ENCODE measurements at places on chromosomes 3 and 15.

DNA sequence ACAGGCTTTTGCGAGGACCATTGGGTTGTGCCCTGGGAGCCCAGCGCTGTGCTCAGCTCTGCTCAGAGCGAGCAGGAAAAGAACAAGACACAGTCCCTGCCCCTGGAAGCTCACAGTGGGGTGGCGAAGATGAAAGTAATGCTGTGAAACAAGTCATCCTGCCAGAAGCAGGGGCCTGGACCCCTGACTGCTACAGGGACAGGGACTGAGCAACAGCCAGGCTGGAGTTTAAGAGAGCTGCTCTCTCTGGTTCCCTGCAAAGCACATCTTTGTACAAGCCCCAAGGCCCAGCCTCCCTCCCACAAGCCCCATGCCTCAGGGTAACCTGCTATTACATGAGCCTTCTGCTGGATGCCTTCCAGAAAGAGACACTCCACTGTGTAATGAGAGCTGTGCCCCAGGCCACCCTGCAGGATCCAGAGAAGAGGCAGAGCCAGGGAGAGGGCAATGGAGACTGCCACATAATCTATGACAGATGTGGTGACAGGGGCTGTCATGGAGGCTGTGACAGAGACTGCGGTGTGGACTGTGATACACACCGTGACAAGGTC is 7.1 kb upstream of the HCN4 start:
- DNase-seq = no peak

DNA sequence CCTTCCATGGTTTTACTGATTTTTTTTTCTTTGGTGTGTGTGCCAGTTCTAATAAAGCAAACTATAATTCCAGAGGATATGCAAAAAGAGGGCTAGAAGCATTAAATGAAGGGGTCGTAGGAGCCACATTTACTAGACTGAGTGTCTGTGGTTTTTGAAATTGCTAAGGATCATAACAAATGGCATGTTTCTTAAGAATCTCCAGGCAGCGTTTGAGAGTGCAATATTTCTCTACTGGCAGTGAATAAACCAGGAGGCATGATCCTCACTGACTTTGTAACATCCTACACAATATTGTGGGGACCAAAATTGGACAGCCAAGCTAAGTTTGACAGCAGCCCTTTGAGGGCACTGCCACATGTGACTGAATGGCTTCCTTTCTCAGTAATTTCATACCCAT is 115.9 kb upstream of the CCNL1 start:
- no peak for DNase-seq

DNA sequence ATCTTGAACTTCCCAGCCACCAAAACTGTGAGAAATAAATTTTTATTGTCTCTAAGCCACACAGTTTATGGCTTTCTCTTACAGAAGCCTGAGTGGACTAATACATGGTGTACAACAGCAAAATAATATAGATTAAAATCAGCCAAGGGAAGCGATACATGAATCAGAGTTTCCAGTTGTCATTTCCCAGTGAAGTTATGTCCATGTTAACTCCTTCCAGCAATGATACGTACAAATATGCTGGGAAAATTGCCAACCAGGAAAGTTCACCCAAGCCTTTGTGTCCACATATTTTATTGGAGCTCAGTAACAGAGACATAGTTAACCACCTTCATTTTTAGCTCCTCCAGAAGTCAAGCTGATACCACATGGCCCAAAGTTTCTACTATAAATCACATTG is 280.9 kb upstream of the KCNMB2 start:
- DNase-seq = no peak

- no peak for DNase-seq
Measured at GRCh38 chr3:170368921-170369320, 11.4 kb downstream of the SKIL start.

DNA sequence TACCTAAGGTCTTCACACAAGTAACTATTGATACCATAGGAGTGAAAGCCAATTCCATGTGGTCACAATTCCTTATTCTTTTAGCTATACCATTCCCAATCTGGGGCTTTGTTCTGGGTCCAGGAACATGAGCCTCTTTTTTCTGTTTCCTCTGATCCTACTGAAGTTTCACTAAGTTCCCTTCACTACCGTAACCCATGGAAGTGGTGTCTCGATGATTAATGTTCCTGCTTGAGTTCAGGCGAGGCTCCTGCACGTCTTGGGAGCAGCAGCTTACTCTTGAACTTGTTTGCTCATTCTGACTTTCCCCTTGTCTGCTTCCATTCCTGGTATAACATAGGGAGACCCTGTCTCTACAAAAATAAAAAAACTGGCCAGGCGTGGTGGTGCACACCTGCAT is 23.6 kb downstream of the ZNF592 start:
- DNase-seq = no peak

- no peak for DNase-seq
Measured at GRCh38 chr15:73319460-73320245, 49.1 kb downstream of the HCN4 start.

DNA sequence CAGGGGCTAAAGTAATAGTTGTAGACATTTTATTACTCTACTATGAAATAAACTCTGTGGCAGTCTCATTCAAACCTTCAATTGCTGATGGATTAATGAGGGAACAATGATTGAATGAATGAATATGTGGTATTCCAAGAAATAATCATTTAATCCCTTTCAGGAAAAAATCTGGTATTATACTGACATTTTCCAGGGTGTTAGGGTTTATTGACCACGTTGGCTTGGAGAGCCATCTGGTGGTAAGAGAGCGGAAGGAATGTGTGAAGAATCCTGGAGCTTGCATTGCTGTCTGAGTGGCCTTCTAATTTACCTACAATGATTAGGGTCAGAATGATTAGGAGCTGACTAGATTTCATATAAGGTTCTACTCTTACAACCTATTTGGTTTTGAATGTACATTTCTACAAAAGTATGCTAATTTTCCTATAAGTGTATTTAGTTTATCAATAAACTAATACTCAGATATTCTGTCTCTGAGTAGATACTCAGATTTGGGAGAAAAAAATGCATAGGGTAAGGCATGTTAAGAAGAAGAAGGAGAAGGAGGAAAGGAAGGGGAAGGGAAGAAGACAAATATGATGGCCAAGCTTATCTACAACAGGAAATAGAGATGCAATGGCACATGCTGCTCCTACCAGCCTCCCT is 249.9 kb downstream of the ROBO1 start:
- DNase-seq = peak; percentile 5

Data from activated naive CD4-positive, alpha-beta T cell treated with anti-CD3 and anti-CD28 coated beads for 36 hours (primary cell).